ENCODE measurements at places on chromosomes 16 and 17.

DNA sequence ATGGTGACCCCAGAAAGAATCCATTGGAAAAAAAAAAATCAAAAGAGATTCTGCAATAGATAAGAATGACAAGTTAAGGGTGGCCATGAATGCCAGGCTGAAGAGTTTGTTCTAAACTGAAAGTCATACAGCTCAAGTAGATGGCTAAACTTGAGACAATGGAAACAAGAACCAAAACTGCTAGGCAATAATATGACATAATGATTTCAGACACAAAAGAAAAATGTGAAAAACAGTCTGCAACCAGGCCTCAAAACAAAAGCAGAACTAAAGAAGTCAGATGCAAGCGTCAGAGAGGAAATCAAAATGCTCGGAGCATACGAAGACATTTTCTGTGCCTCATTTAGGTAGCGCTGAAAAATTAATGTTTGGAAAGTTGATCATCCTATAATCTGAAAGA is 54.4 kb upstream of the YPEL2 start:
- no peak for DNase-seq

GRCh38 chr17:66427134-66427533 is 124.7 kb downstream of the PRKCA start:
- no peak for DNase-seq

DNA sequence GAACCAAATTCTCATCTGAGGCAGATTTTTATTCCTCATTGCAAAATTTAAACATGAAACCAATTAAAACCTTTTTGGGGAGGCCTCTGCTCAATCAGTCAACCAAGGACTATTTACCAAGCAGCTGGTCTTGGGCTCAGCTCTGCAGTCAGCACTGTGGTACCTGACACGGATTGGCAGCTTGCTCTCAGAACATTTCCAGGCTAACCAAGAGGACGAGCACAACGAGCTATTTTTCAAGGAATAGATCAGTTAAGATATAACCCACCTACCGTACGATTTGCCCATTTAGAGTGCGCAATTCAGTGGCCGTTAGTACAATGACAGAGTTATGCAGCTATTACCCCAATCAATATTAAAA is 26.4 kb upstream of the KLHDC4 start:
- DNase-seq: no peak

- no peak for DNase-seq
Observed at GRCh38 chr16:30641378-30641982, 9.3 kb upstream of the PRR14 start.

- DNase-seq: no peak
Observed at GRCh38 chr16:50480206-50480605, 68.0 kb upstream of the NKD1 start.

DNA sequence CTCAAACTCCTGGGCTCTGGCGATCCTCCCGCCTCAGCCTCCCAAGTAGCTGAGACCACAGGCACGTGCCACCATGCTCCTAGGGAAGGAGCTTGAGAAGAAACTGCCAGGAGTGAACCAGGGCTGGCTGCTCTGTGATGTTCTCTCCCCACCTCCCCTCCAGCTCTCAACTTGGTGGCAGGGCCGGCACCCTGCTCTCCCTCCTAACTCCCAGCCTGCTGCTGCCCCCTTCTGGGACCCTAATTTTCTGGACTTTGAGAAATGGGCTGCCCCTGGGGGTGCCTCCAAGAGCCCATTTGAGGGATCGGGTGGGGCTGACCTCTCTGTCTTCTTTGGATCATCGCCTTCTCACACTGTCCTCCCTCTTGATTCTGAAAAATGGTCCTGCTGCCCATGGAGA is 14.9 kb upstream of the STAT3 start:
- no peak for DNase-seq

- no peak for DNase-seq
Observed at GRCh38 chr16:19939553-19939952, 54.9 kb upstream of the GPRC5B start.

GRCh38 chr16:8798535-8799157 is 1.0 kb downstream of the PMM2 start:
- no peak for DNase-seq

- no peak for DNase-seq
Observed at GRCh38 chr17:42779936-42780850, at the start of gene WNK4. WNK4 (plus strand) TSS chr17:42780610; CDS start chr17:42780699, 89 bp downstream.

GRCh38 chr17:78993981-78994671 is 14.4 kb upstream of the LGALS3BP start:
- no peak for DNase-seq

- no peak for DNase-seq
Observed at GRCh38 chr17:3979290-3979611, 15.0 kb upstream of the ATP2A3 start.

- peak; percentile 40 for DNase-seq
Observed at GRCh38 chr16:24980077-24980793, 34.9 kb downstream of the ARHGAP17 start.

DNA sequence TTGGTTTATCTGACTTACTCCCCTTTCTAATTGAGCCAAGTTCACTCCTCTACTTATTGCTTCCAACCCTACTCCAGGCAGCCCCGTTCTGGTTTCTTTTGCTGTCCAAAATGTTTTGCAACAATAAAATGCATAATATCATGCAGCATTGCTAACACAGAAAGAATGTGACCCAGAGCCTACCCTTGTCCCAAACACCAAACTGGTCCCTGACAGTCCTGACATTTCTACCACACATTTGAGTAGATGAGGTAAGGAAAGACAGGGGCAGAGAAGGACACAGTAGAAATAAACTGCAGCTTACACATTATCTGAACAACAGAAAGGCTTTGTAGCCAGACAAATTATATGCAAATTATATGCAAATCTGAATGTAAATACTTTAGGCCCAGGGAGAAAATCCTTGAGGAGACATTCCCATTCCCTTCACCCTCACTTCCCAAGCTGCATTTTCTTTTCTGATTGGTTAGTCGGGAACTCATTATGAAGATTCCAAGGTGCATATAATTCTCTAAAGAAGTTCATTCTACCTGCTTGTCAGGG is 31.6 kb downstream of the SOX9 start:
- no peak for DNase-seq

DNA sequence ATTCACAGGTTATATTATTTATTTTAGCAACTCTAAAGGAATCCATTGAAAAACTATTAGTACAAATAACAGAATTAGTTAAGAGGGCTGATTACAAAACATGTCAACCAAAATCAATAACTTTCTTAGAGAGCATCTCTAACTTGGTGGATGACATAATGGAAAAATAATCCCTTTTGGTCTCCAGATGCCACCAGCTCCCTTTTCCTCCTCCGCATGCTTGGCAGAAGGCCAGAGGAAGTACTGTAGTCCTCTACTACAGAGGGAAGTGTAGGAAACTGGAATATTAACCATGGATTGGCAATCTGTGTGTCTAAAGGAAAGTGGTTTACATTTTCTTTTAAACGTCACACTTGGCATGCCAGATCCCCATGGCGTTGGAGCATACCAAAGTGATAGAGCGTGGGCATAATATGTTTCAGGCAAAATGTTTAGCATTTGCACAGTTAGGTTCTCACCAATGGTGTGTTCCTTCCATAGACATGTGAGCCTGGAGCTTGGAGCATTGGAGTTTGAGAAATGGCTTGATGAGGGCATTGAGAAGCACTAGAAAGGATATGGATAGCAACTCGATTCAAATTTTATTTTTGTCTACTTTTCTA is 106.3 kb downstream of the PRKCB start:
- DNase-seq: no peak

DNA sequence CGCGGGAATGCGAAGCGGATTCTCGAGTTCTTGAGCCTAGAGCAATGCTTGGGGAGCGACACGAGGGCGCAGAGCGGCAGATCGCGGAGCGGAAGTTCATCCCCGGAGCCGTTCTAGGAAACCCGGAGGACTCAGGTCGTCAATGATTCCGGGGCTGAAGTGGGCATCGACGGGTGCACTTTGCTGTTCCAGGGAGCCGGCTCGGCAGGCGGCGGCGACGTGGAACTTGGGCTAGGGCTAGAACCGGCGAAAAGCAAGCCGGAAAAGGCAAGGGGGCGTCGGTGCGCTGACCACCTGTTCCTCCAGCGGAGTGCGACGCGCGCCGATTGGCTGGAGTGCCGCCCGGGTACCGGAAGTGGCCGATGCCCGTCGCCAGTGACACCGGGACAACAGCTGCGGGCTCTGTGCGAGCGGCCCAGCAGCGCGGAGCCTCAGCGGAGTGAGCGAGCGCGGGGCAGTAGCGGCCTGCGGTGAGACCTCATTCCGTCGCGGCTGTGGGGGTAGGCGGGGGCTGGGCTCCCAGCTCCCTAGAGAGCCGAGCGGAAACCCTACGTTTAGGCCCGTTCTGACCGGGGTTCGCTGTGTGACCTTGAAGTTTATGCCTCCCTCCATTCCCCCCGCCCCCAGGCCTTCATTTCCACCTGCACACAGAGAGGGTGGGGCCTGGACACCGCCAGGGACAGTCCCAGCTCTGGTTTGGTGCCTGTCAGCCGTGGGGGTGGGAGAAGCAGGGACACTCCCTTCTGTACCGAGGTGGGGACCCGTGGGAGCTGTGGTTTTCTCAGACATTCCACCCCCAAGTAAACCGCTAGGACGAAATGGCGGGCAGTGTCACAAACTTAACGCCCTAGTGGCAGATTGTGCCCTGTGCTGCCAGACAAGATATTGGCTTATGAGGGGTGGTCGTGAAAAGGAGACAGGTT is at the start of gene ZFP3:
ZFP3 (plus strand) TSS at position 362 of the 923 bp plus-strand sequence. CDS start 13,038 bp downstream, outside the sequence.
- peak; percentile 94 for DNase-seq

- no peak for DNase-seq
Observed at GRCh38 chr17:59963738-59964481, 630 bp downstream of the RNFT1 start.

GRCh38 chr16:11179574-11179973 is 76.4 kb downstream of the SOCS1 start:
- DNase-seq: no peak

Data from stimulated activated naive B cell treated with anti-CD40 and anti-IgM and Interleukin-4, amounts not matched to agents 10 μg/mL and 1 μg/mL and 100 μg/mL, for 72 hours (primary cell).